NCI-H1436 treated with DMSO at 0.1 percent for 48 hours (cell line): ENCODE measurements at places on chromosomes 6 and 20.

- DNase-seq, result no peak
These were observed 19.8 kb downstream of the TRDN start for GRCh38 chr6:123616942-123617341.

- DNase-seq, result no peak
These were observed 60.5 kb downstream of the FNDC1 start for GRCh38 chr6:159229651-159230051.

DNA sequence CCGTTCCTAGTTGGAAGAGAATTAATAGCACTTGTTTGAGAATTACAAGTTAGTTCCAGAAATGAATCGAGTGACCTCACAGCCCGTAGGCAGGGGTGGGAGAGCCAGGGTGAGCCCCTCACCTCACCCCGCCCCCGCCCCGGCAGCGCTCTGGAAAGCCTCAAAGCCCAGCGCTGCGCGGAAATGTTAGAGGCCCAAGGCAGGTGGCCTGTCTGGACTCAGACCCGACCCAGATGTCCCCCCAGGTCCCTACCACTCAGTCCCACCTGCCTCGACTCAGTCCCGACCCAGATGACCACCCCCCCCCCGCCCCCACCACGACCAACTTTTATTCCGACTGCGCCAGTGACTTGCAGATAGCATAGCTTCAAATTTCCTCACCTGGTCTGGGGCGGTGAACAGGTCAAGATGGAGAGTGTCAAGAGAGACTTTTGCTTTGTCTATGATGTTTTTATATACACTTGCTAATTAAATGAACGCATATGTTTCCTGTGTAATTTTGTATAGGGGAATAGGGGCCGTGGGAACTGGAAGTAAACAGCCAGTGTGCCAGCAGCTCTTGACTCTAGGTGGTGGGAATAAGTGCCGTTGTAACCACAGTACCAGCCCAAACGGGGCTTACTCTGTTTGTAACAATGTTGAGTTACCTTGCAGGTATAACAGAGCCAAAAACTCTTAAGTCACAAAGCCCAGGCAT is 1.2 kb upstream of the PXDC1 start:
- no peak for DNase-seq

- DNase-seq, result no peak
These were observed 245.6 kb downstream of the HIVEP2 start for GRCh38 chr6:142699391-142699790.

DNA sequence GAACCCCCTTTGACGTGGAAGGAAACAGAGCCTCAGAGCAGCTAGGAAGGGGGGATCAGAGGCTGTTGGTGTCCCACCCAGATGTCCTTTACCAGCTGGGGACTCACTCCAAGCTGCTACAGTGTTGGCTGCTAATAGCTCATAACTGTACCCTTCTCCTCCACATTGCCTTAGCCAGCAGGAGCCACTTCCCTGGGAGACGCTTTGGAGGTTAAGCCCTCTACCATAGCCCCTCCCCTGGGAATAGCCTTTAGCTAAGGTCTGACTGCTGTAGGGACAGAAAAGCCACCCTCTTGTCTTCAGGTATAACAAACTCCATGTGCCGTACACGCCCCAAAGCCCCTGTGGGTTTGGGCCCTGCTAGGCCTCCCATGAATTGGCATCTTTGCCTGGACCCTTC is 238.6 kb downstream of the LRFN2 start:
- DNase-seq, result no peak

DNA sequence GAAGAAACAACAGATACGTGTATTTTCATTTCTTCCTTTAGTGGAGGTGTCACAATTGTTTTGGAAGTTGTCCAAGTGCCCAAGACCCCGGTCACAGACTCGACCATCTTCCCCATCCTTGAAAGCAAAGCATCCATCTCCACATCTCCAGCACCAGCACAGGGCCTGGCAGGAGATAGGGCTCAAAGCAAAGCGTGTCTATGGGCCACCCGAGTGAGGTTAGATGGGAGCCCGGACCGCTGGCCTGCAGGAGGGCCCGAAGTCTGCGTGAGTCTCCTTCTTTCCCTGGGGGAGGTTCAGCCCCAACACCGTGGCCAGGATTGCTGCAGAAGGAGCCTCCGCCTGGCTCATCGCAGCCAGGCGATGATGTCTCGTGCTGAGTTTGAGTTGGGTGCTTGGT is 83.5 kb upstream of the SULF2 start:
- DNase-seq, result no peak

GRCh38 chr20:58342104-58342945 is 32.8 kb downstream of the RAB22A start:
- no peak for DNase-seq

GRCh38 chr6:168376811-168377483 is 57.4 kb upstream of the DACT2 start:
- DNase-seq, result no peak

GRCh38 chr6:122136386-122136785 is 263.1 kb upstream of the HSF2 start:
- no peak for DNase-seq

GRCh38 chr6:3592371-3592941 is 135.6 kb upstream of the SLC22A23 start:
- no peak for DNase-seq

- DNase-seq, result no peak
These were observed 19.4 kb downstream of the COL11A2 start for GRCh38 chr6:33172688-33173534.

GRCh38 chr6:72464791-72465691 is 156.8 kb upstream of the KCNQ5 start:
- no peak for DNase-seq

DNA sequence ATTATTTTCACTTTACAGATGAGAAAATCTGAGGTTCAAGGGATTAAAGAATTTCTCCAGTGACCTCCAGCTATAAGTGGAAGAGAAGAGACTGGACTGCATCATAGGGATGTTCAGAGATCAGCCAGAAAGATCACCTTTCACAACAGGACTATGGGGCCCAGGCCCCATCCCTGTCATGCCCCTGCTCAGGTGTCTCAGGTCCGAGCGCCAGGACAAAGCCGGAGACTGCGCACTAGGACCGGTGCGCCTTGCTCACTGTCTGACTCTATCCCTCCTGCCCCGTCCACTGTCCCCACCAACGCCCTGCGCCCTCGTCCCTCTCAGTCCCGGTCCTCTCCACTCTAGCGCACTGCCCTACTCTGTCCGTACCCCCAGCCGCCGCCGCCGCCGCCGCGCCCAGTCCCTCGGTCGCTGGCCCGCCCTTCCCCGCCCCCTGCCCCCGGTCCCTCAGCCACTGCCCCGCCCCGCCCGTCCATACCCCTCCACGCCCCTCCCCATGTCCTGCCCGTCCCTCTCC is 521 bp upstream of the RAD21L1 start:
- no peak for DNase-seq

DNA sequence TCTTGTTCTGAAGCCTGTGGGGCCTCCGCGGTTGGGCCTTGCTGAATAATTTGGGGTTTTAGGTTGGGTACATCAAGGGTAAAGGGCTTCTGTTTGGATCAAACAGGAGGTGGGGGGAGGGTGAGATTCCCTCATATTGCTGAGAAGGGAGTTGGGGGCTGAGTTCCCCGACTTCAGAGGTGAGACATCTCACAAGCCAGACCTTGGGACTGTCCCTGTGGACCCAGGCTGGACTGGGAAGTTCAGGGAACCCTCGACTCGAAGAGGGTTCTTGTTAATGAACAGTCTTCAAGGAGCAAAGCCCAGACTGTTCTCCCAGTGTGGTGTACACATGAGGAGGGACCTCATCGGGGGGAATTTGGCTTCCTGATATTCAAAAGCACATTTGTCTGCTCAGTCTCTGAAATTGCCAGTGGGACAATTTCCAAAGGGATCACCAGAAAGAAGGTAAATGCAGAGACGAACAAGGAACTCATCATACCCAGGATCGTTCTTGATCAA is 118.5 kb downstream of the SYCP2 start:
- DNase-seq, result no peak

DNA sequence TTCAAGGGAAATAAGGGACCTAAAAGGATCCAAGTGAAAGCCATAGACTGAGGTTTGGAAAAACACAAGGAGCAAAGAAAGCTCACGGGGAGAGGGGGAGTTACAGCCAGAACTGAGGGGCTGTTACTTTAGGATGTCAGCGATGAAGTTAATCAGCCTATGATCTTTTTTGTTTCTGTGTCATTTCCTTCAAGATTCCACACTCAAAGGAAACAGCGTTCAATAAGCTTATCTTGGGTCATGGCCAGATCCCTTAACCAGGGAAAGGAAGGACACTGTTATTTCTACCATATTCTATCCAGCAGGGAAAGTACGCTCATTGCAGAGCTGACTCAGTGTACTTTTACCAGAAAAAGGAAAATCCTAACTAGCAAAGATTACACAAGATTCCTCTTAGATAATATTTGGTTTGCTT is 132.8 kb downstream of the PFDN4 start:
- DNase-seq, result no peak

DNA sequence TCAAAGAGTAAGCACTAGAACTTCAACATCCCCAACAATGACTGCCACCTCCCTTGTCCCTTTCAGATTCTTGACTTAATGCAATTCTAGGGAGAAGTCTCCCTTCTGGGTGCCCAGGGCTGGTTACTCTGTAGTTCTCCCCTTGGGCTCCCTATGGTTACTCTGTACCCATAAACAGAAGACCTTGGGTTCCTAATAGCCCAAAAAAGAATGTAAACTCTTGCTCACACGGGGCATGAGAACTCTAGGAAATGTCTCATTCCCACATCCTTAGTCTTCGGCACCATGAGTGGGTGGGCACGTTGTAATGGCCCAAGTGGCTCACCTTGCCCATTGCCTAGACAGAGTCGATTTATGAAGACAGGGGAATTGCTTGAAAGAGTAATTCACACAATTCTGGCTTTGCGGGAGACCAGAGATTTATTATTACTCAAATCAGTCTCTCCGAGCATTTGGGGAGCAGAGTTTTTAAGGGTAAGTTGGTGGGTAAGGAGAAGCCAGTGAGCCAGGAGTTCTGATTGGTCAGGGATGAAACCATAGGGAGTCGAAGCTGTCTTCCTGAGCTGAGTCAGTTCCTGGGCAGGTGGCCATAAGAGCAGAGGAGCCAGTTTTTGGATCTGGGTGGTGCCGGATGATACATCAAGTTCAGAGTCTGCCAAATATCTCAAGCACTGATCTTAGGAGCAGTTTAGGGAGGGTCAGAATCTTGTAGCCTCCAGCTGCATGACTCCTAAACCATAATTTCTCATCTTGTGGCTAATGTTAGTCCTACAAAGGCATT is 61.2 kb upstream of the SIRPG start:
- no peak for DNase-seq

DNA sequence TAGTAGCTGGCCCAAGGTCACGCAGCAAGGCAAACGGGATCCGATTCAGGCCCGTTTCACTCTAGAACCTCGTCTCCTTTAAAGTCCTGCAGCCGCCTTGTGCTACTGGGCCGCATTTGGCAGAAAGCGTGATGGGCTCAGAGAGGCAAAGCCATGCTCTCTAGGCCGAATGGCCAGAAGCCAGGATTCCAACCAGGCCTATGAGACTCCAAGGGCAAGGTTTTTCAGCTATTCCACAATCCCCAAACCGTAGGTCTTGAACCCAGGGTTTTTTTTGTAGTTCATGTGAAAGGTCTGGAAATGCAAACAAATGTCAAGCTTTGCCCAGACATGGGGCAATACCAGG is 174.1 kb downstream of the PREX1 start:
- DNase-seq, result no peak

DNA sequence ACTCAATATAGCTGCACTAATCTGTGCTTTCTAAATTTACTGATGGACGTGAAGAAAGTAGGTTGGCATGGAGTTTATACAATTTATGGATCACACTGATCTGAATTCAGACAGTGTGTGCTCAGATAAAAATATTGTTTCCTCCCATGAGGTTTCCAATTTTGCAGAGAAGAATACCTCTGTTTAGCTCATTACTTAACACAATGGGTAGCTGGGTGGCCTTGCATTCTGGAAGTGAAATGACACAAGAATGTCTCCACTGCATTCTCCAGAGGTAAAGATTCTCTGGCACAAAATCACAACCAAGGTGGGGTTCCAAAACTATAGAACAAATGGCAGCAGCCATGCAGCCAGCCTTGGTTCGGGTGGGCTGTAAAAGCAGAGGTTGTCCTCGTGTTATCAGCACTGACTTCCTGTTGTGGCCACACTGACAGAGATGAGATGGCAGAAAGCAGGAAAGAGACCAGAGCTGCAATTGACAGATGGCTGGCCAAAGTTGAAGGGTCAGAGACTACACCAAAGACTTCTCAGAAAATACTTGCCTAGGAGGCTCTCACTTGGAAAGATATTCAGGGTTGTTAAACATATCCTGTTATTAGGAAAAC is 50.2 kb downstream of the HDAC2 start:
- no peak for DNase-seq

GRCh38 chr6:127858727-127859391 is 42.0 kb downstream of the THEMIS start:
- no peak for DNase-seq

DNA sequence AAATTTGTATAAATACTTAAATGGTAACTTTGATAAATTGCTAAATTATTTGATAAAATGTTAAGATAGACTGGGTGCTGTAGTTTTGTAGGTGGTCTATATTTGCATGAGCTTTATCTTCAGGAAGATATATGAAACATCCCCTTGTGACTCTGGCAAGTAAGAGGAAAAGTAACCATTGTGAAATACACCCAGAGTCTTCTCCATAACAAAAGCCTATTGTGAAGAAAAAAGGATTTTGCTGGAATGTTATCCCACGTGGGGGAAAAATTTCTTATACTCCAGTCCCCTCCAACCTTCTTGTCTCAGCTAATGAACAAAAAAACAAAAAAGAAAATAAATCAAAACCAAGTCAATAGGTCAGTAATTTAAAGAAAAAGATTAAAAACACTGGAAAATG is 600.7 kb downstream of the HDGFL1 start:
- no peak for DNase-seq

DNA sequence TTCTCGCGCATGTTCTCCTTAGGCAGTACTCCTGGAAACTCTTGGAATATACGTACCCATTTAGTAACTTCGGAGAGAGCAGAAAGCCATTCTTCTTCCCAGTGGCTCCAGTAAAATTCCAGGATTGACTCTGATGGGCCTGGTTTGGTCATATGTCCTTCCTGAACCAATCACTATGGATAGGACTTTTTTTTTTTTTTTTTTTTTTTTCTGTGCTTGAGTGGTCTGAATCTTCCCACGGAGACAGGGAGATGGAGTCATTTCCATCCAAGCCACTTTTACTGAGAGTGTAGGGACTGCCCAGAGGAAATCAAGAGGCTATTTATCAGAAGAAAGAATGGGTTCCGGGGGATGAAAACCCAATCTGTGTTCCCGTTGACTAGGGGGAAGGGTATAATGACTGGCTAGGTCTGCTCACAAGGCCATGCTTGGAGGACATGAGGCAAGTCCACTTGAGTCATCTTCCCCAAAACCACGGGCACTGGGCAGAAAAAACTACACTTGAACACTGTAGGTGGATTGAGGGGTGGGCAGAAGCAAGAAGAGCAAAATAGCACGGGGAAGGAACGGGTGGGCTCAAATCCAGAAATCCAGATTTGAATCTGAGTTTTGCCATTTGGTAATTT is 35.4 kb upstream of the MRPS18A start:
- no peak for DNase-seq

- no peak for DNase-seq
These were observed 664 bp upstream of the ACTR5 start for GRCh38 chr20:38747495-38748096.

DNA sequence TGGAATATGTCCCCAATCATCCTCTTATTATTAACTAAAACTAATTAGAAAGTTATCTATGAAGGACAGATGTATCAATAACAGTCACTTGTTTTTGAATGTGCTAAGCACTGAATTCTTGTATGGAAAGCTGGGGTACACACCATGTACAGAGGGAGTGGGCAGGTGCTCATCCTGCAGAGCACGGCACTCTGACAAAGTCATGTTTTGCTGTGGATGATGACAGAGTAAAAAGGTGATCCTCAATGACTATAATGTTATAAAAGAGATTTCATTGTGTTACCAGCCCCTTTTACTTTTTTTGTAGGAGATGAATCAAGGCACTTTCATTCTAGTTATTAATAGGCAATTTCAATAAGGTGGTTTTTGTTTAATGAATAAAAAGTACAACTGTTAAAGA is 51.4 kb upstream of the MCM9 start:
- DNase-seq, result no peak
